EL (cell line): ENCODE measurements at places on chromosomes 13 and 19.

- no peak for DNase-seq
These were observed 2.9 kb downstream of the ZNF90 start for GRCh38 chr19:20080656-20081055.

GRCh38 chr19:9673912-9674662 is 813 bp downstream of the ZNF562 start:
- peak; percentile 49 for DNase-seq

DNA sequence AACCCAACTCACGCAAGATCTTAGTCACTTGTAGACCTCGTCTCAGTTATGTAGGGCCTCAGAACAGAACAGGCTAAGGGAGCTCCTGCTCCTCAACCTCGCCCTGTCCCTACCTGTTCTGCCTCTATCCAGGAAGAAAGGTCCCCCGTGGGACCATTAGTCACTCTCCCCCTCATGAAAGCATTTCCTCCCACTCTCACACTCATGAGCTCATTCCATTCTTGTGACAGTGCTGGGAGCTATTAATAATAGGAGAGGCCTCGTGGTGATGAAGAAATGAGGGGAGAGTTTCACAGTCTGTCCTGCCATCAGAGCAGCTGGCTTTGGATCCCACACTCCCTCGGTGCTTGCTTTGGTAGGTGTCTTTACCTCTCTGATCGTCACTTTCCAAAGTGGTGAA is 10.2 kb downstream of the PPP2R1A start:
- DNase-seq: peak; percentile 74

DNA sequence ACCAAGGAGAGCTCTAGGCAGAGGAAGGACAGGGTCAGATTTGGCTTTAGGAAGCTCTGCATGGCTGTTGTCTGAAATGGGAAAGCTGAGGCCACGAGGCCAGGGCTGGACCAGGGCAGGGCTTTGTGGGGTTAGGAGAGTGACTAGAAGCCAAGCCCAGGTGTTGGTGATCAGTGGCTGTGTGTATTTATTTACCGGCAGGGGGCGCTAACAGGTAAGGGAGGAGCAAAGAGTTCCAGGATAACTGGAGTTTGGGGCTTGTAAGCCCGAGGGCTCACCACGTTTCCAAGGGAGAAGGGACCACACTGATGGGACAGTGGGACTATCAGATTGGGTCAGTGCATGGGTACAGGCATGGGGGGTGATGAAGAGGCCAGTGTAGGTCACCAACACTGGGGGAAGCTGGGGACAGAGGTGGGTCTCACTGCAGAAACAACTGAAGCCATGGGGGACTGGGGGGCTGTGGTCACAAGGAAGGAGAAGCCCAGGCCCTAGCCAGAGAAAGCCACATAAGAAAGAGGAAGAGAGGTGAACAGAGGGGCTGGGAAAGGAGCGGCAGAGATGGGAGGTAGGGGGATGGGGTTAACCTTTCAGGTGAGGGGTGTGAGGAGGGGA is 3.9 kb downstream of the TMEM147 start:
- peak; percentile 70 for DNase-seq

DNA sequence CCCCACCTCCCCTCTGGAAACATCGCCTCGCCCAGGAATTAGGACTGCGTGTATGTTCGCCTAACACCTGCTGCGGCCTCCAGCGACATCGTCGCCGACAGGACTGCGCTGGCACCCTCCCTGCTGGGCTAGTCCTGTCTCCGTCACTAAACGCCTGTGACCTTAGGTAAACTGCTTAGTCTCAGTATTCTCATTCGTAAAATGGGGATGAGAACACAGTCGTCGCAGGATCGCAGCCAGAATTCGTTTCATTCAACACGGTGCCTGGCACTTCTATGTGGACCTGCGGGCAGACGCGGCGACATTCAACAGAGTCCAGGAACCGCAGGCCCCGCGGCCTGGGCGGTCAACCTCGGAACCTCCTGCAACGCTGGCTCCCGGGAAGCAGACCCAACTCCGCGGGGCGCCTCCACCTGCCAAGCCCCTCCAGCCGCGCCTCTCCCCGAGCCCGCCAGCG is 485 bp downstream of the CRYL1 start:
- DNase-seq: peak; percentile 15

GRCh38 chr13:112252804-112253590 is 123.2 kb upstream of the SPACA7 start:
- DNase-seq: no peak

- peak; percentile 77 for DNase-seq
These were observed 22.9 kb upstream of the SHISA2 start for GRCh38 chr13:26074706-26075105.

GRCh38 chr13:47289567-47289966 is 392.7 kb upstream of the HTR2A start:
- peak; percentile 11 for DNase-seq

DNA sequence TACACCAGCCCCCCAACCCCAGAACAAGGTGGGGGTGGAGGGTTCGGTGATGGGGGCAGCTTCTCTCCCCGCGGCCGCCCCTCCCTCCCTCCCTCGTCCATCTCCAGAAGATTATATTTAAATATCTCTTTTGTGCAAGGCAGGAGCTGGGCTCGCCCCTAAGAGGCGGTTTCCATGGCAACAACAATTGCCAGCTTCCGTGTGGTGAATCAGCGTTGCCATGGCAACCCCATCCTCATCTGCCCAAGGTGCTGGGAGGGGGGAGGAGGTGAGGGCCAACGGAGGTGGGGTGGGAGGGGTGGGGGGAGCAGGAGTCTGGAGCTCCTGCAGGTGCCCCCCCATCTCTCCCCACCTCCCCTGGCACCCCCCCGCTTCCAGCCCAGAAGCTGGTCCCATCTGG is 46.4 kb downstream of the CELF5 start:
- peak; percentile 49 for DNase-seq

- DNase-seq: peak; percentile 38
These were observed 171.5 kb downstream of the DLEU7 start for GRCh38 chr13:50672025-50672424.

- no peak for DNase-seq
These were observed 244.7 kb downstream of the DCLK1 start for GRCh38 chr13:35886332-35887114.

- no peak for DNase-seq
These were observed 269.3 kb downstream of the UQCRFS1 start for GRCh38 chr19:28943651-28944050.

DNA sequence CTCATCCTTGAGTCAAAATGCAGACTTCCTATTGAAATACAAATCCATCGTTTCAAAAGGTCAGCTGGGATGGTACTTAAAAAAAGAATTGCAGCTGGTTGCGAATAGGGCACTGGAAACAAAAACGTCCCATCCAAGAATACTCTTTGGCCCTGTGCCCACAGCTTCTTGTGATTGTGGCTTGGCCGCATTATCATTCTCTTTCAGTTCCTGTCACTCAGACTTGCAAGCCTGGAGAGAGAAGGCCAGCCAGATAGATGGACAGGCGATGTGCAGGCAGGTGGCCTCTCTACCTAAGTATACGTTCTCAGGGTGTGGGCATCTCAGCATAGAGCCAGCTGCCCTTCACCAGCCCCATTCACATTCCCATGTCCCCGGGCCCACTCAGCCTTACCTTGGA is 208.5 kb upstream of the ZNF536 start:
- DNase-seq: no peak

GRCh38 chr19:46487802-46488445 is 7.7 kb downstream of the PNMA8B start:
- DNase-seq: peak; percentile 71

- DNase-seq: no peak
These were observed 19.3 kb downstream of the SAFB start for GRCh38 chr19:5642204-5642603.

- no peak for DNase-seq
These were observed 7.3 kb downstream of the ANGPTL4 start for GRCh38 chr19:8371011-8371804.

DNA sequence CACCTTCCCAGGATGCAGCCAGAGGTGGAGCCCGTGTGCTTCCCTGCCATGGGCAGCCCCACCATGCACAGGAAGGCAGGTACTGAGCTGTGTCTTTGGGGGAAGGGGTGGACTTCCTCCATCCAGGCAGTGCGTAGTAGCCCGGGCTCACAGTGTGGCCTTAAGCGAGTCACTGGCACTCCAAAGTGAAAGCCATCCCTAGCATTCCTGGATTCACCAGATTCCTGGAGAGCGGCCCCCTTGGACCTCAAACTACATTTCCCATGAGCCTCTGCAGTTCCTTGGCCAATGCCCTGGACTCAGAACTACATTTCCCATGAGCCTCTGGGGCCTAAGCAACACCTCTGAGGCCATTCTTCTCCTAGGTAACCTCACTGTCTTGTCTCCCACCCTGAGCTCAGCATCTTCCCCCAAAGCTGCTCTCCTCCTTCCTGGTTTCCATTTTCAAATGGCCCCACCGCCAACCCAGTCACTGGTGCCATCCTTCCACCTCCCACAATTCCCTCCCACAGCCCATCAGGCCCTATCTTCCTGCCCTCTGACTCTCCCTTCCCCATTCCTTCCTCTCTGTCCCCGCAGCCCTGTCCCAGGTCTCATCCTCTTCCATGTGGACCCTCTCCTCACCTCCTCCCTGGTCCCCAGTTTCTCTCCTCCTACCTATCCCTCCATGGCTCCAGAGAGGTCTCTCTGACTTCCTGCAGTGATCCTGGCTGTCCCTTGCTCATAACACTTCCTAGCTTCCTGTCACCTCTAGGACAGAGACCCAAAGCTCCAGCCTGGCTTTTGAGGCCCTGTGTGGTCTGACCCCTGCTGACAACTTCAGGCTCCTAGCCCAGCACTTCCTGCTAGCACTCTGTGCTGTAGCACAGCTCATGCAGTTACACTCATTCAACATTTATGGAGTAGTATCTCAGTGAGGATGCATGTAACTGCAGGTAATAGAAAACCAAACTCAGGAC is at the start of gene C19orf81:
C19orf81 (plus strand) TSS at position 13 of the 959 bp plus-strand sequence; CDS start at position 13, 0 bp downstream.
- DNase-seq: peak; percentile 41

- no peak for DNase-seq
These were observed at the start of gene DOCK6 for GRCh38 chr19:11261971-11262839. TSS of gene DOCK6 (minus strand) at chr19:11262524. CDS start at chr19:11262440, 84 bp downstream.

- peak; percentile 84 for DNase-seq
These were observed 36.5 kb upstream of the SACS start for GRCh38 chr13:23469951-23470421.

DNA sequence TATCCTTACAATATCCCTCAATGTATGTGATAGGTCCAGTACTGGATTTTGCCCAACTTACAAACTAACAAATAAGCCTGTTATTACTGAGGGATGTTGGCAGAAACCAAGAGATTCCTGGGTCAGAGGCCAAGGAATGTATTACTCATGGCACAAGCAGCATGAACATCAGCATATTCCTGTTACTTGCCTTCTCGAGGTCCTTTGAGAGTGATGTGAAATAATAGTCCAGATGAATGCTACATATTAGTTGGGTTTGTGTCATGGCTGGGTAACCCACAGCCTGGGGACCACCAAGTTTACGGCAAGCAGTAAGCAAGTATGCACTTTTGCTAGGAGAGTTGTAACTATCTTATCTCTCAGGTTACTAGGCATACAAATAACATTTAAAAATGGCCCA is 384.5 kb upstream of the GPC6 start:
- DNase-seq: peak; percentile 88

GRCh38 chr13:66219506-66219905 is 1010.6 kb downstream of the PCDH9 start:
- DNase-seq: no peak

GRCh38 chr13:88704600-88705275 is 1033.6 kb downstream of the SLITRK5 start:
- DNase-seq: no peak

- peak; percentile 47 for DNase-seq
These were observed 5.2 kb upstream of the ZNF507 start for GRCh38 chr19:32339988-32340874.

DNA sequence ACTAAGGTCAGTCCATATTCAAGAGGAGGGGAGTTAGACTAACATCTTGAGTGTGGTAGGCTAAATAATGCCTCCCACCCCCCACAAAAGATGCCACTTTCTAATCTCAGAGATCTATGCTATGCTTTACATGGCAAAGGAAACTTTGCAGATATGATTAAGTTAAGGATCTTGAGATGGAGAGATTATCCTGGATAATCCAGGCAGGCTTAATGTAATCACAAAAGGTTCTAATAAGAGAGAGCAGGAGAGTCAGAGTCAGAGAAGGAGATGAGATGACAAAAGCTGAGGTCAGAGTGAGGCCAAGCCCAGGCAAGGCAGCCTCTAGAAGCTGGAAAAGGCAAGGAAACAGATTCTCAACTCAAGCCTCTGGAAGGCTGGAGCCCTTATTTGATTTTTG is 1011.6 kb downstream of the PCDH9 start:
- no peak for DNase-seq

DNA sequence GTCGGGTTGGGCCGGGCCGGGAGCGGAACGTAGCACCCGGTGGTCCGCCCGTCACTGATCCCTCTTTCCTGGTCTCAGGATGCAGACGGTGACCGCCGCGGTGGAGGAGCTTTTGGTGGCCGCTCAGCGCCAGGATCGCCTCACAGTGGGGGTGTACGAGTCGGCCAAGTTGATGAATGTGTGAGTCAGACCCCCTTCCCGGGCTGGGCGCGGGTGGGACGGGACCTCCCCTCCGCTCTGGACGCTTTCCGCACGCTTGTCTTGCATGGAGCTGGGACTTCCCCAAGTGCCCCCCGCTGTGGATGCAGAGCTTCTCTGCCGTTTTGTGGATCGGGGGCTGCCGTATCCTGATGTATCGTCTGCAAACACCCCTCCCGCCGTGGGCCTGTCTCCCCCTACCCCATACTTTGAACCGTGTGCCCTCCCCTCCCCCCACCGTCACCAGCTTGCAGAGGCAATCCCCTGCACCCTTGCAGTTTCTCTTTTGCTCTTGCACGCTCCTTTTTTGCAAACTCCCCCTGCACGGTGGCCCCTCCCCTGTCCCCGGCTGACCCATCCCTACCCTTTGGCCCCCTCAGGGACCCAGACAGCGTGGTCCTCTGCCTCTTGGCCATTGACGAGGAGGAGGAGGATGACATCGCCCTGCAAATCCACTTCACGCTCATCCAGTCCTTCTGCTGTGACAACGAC is 669 bp downstream of the GADD45B start:
- peak; percentile 64 for DNase-seq

GRCh38 chr19:10516671-10517286 is 468 bp downstream of the S1PR5 start:
- DNase-seq: peak; percentile 50

GRCh38 chr13:31807090-31807541 is 67.8 kb downstream of the RXFP2 start:
- no peak for DNase-seq

DNA sequence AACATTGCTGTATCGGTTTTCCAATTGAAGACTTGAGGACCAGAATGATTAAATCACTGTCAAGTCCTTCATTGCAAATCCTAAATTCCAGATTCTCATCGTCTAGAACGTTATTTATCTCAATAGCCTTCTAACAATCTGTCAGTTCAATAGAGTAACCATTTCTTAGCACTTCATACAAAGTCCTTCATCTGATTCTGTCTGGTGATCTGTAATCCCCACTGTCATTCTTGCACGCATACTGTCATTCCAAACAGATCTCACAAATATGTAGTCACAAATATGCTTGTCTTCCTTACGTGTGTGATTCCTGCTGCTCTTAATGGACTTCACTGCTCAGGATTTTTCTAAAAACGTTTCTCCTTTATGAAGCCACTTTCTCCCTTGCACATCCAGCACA is 1197.5 kb downstream of the EFNB2 start:
- DNase-seq: peak; percentile 8

GRCh38 chr19:37920591-37921450 is 13.8 kb downstream of the SIPA1L3 start:
- DNase-seq: no peak

- no peak for DNase-seq
These were observed 317.8 kb downstream of the ATP8A2 start for GRCh38 chr13:25689539-25689938.

- DNase-seq: peak; percentile 50
These were observed 175.3 kb downstream of the ZIC5 start for GRCh38 chr13:99796175-99796819.
